ENCODE measurements at places on chromosomes 1 and 21.

GRCh38 chr1:182707122-182707521 lies 22.7 kb upstream of the RGS8 start:
- DNase-seq: no peak

- DNase-seq: no peak
Measured at GRCh38 chr1:7348580-7348979, 422.5 kb upstream of the VAMP3 start.

DNA sequence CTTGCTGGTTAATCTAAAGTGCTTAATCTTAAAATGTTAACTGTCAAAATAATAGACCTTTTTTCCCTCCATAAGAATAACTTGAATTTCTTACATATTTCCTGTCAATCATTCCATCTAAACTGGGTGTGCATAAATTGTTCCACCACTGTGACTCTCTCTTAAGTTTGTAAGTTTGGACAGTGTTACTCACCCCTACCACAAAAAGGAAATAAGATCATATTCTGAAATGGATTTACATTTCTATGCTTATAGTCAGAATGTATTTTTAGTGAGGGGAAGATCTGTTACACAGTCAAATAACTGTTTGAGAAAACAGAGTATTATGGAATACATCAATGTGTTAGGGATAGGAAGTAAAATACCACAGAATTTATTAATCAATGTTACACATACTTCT lies 109.6 kb upstream of the DPYD start:
- no peak for DNase-seq

GRCh38 chr1:247407180-247407616 lies 8.8 kb upstream of the NLRP3 start:
- no peak for DNase-seq
